ENCODE measurements at places on chromosomes 3 and 15. TPM values are rescaled to one million over a fixed set of nuclear protein-coding genes. Genes with fewer than 3 reads are reported as not detected.

Gene SAMD7
- total RNA-seq, result not detected

- no peaks in the 10 kb centered on the region for H3K27me3 ChIP-seq
- H3K36me3 ChIP-seq, result peaks cover 59% of the 10 kb centered on the region
- peaks cover 55% of the 10 kb centered on the region for H3K4me1 ChIP-seq
- no peak overlapping the region for H3K4me3 ChIP-seq
- DNase-seq, result no peak
- no peak overlapping the region for H3K27ac ChIP-seq
These were observed 13.4 kb downstream of the RFTN1 start for GRCh38 chr3:16500093-16500492.

DNA sequence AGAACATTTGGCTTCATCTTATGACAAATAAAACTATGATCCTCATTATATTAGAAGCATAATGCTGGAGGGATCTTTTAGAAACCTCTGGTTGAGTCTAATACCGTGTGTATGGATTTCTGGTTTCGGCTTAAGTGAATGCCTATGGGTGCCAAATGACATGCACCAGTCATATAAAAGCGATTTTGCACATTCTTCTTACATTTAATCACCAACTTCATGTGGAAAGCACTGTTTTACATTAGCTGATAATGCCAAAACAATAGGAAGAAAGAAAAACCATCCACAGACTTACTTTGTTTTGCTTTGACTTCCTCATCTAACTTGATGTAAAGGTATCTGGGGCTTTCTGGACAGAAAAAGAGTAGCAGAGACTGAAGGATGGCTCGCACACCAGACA lies 20.9 kb downstream of the SLC2A2 start:
- H3K4me3 ChIP-seq, result no peak overlapping the region
- H3K27me3 ChIP-seq, result no peaks in the 10 kb centered on the region
- H3K4me1 ChIP-seq, result no peaks in the 10 kb centered on the region
- no peak for DNase-seq
- no peaks in the 10 kb centered on the region for H3K36me3 ChIP-seq
- no peak overlapping the region for H3K27ac ChIP-seq

- H3K36me3 ChIP-seq, result no peaks in the 10 kb centered on the region
- no peak for DNase-seq
- no peaks in the 10 kb centered on the region for H3K4me1 ChIP-seq
These were observed 171.5 kb downstream of the ZMAT3 start for GRCh38 chr3:178900029-178900646.

- DNase-seq, result no peak
- peaks cover 6% of the 10 kb centered on the region for H3K4me1 ChIP-seq
- H3K36me3 ChIP-seq, result peaks cover 5% of the 10 kb centered on the region
- no peaks in the 10 kb centered on the region for H3K27me3 ChIP-seq
These were observed 541.3 kb upstream of the KCNMB2 start for GRCh38 chr3:177994976-177995375.

- H3K4me3 ChIP-seq, result no peak overlapping the region
- no peaks in the 10 kb centered on the region for H3K36me3 ChIP-seq
- no peak for DNase-seq
- H3K27ac ChIP-seq, result no peak overlapping the region
- no peaks in the 10 kb centered on the region for H3K4me1 ChIP-seq
- H3K27me3 ChIP-seq, result peaks cover 25% of the 10 kb centered on the region
These were observed 39.1 kb upstream of the OSBPL11 start for GRCh38 chr3:125634336-125634950.

DNA sequence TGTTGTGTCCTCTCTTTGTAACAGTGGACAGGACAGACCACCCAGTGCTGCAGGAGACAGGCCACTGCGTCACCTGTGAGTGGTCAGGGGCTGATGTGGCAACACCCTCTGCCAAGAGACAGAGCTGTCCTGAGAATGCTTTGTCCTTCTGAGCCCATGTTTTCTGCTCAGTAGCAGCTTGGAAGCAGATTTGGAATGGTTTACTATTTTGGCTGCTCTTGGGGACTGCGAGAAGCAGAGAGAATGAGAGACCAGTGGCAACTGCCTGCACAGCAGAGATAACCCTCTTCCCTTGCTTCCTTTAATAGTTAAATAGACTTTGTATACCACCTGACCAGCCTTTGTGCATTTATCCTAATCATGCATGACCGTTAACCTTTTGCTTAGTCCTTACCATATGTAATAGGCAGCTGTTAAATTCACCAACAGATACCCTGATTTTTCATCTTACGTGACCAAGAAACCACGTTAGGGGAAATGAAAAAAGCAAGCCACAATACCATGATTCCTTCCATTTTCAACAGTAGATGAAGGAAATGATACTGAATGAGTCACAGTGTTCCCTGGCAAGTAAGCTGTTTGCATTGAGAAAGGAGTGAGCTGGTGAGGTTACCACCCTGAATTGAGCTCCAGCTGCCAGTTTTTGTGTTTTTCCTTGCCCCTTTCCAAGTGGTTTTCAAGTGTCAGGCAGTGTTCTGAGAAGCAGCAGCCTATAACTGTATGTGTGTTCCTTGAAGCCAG lies 35.5 kb downstream of the B3GALNT1 start:
- peak overlapping the region; percentile 77 for H3K27ac ChIP-seq
- H3K4me1 ChIP-seq, result peaks cover 73% of the 10 kb centered on the region
- peak overlapping the region; percentile 51 for H3K4me3 ChIP-seq
- H3K27me3 ChIP-seq, result no peaks in the 10 kb centered on the region
- H3K36me3 ChIP-seq, result peaks cover 24% of the 10 kb centered on the region
